ENCODE measurements at places on chromosomes 5 and 9.

DNA sequence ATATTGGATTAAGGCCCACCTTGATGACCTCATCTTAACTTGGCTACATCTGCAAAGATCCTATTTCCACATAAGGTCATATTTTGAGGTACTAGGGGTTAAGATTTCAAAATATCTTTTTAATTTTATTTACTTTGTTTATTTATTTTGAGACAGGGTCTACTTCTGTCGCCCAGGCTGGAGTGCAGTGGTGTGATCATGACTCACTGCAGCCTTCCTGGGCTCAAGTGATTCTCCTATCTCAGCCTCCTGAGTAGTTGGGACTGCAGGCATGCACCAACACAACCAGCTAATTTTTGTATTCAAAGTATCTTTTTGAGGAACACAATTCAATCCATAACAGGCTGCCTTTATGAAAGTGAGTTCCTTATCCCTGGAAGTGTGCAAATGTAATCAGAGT lies 212.3 kb downstream of the PALM2AKAP2 start:
- DNase-seq, result no peak

GRCh38 chr9:127977009-127977883 lies 3.5 kb downstream of the EEIG1 start:
- no peak for DNase-seq

DNA sequence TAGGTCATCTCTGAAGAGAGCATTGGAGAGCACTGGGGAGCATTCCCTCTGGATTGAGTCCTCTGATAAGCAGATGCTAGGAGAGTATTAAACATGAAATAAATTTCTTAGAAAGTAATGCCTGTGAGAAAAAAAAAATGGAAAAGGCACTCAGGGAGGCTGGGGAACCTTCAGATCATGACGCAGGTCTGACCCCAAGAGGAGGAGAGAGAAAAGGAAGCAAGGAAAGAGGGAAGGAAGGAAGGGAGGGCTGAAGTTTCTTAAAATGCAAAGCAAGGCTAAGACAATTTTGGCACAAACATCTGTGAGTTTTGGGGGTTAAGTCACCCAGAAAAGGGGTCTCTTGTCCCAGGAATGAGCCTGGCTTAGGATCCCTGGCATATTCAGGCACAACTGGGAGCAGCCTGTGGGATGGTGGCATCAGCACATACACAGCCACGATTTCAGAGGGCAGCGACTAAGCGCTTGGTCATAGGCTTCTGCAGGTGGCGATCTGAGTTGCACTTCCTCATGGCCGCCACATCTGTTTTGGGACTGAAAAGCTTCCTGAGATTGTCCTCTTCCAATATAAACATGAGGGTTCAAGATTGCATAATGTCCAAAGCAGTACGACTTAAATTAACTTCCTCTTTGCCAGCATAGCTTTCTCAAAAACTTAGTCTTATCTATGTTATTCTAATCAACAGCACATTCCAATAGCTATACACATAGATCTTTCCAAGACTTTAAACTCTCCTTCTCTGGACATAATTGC lies 692.7 kb downstream of the DNAH5 start:
- no peak for DNase-seq

- DNase-seq, result no peak
These were observed 1.4 kb downstream of the GPX3 start for GRCh38 chr5:151021746-151022145.

DNA sequence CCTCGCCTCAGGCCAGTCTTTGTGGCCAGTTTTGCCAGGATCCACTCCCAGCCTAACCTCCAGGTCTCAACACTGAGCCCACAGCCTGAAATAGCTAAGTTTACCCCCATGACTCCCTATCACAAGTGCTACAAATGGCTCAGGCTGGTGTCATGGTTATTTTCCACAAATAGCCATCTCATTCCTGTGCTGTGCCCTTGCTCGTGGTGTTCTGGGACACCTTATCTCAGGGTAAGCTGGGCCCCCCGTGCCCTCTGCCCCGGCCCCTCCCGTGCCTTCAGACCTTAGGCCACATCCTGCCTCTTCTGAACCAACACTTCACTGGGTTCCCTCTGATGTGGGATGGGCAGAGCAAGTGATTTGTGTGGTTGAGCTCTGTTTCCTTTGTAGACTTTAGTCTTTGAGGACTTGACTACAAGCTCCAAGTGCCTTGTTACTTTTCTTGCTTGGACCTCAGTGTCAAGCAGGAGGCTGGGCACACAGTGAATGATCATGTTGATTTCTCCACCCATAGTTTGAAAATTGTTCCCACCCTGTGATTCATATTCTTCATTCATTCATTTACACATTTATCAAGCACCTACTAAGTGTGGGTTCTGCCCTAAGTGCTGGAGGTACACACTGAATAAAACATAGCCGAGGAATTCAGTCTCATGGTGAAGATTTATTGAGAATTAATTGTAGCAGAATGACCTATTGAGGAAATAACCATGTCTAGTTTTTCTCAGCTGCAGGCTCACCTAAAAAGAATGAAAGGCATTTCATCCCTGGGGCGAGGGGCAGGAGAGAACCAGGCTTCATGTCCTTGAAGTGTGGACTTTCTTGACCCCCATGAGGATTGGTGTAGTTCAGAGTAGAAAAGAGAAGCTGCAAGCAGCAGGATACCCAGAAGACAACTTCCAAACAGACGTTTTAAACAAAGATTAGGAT lies 84.5 kb upstream of the CTNNA1 start:
- DNase-seq, result no peak

DNA sequence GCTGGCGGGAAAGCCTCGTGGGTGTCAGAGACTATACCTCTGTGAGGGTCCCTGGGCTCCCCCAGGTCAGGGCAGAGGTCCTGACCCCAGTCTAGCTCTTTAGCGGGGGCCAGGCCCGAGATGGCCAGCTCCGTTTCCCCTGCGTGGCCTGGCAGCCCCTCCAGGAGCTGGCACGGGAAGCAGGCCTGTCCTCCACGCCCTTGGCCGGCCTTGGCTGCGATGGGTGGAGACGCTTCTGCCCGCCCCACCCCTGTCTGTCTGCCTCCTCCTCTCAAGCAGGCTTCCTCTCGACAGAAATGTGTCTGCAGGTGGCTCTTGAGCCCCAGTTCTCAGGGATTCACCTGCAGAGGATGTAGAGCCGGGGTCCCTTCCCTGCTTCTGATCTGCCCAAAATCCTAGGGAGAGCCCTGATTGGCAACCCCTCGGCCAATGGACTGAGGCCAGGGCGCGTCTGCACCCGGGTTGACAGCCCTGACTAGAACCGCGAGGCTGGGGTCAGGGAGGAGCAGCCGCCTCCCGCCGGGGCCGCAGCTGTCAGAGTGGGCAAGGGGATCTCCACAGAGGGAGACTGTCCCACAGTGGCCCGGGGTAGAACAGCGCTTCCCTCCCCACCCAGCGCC lies 2.6 kb upstream of the GRIN1 start:
- DNase-seq, result no peak

DNA sequence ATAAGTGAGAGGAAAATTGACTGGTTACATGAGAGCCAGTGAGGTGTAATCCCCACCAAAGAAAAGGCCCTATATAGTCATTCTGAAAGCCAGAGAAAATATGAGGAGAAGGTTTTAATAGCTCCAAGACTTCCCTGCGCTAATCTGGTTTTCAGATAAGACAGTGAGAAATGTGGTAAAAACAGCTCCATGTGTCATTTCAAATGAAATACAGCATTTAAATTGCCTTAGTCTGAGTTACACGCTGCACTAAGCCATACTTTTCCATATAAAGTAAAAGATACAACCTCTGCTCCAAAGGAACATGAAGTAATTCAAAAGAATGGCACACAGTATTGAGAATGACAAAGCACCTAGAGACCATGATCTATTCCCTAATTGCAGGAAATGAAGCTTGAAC lies 378.0 kb upstream of the PDE4D start:
- no peak for DNase-seq

- DNase-seq, result no peak
These were observed 182.0 kb upstream of the WWC1 start for GRCh38 chr5:168109441-168109840.

GRCh38 chr9:18479405-18479804 lies 5.5 kb downstream of the ADAMTSL1 start:
- no peak for DNase-seq

GRCh38 chr5:173204185-173204979 lies 30.6 kb downstream of the NKX2-5 start:
- no peak for DNase-seq

GRCh38 chr5:174187481-174187880 lies 142.0 kb downstream of the NSG2 start:
- no peak for DNase-seq

DNA sequence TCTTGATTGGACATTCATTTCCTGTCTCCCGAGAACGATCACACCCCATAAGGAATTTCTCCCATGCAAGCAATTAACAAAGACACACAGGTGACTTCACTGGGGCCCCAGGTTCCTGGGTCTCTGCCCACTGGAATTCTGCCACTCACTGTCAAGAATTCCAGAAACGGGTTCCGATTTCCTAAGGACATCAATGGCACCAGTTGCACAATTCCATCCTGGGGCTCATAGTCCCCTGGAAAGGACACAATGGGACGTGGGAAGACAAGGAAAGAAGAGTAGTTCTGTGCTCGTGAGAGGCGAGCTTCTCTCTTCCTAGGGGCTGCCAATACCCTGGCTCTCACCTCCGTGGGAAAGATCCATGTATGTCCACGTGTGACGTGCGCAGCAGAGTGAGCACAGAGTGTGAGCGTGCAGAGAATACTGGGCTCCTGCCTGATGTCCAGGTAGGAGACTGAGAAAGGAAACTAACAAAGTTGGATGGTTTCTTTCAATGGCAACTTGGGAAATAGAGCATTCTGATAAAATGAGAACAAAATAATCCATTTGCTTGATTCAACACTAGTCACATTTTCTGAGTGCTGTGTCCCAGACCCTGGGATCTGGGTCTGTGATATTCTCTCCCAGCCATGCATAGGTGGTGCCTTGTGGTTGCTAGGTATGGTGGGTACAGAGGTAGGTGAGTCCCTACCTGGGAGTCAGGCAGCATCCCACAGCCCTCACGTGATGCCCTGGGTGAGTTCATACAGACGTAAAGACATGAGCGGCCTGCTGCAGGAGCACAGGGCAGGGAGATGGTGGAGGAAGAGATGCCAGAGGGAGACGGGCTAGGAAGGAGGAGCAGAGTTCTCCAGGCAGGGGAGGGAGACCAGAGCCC lies 159.8 kb downstream of the COL23A1 start:
- DNase-seq, result no peak

DNA sequence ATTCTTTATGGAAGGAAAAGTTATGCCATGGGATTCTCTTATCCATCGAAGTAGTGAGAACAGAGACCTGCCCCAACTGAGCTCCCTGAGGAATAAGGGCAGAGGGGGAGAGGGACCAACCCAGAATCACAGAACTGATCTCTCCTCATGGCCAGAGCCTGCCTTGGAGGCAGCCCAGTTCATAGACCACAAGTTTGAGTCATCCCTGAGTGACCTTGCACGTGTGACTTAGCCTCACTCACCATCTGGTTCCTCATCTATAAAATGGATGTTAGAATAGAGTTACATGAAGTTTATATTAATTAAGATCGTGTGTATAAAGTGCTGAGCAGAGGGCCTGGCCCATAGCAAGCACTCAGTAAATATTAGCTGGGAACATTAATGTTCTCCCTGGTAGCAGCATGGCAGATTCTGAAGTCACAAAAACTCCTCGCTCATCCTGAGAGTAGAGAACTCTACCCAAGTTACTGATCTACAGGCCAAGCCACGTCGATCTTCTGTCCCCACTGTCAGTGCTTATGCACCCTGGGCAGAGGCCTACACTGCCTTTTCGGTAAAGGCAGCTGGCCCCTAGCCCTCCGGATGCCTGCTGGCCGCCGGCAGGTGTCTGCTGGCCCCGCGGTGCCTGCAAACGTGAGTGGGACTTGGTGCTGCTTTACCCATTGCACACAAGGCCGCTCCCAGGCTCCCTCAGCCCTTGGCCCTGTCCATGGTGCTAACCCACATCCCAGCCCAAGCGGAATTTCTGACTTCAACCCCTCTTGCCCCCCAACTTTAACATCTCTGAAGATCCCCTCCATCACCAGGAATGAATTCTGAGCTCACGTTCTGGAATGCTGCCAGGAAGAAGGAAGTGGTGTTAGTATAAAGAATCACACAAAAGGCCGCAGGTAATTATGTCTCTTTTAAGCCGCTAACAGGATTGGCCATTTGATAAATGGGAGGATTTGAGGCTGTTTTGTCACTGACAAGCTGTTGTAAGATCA lies 61.1 kb upstream of the ARAP3 start:
- DNase-seq, result no peak

- DNase-seq, result no peak
These were observed 157.2 kb upstream of the DMRT1 start for GRCh38 chr9:684054-684890.

DNA sequence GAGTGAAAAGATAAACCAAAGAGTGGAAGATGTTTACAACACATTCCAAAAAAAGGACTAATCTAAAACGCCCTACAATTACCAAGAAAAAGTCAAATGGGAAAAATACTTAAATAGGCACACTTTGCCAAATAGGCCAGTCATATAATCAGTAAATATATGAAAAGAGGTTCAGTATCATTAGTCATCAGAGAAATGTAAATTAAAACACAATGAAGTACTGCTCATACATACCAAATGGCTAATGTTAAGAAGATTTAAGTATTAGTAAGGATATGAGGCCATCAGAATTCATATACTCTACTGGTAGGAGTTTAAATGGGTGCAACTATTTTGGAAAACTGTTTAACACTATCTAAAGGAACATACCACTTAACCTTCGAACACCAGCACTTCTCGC lies 47.6 kb downstream of the ZDHHC21 start:
- no peak for DNase-seq

DNA sequence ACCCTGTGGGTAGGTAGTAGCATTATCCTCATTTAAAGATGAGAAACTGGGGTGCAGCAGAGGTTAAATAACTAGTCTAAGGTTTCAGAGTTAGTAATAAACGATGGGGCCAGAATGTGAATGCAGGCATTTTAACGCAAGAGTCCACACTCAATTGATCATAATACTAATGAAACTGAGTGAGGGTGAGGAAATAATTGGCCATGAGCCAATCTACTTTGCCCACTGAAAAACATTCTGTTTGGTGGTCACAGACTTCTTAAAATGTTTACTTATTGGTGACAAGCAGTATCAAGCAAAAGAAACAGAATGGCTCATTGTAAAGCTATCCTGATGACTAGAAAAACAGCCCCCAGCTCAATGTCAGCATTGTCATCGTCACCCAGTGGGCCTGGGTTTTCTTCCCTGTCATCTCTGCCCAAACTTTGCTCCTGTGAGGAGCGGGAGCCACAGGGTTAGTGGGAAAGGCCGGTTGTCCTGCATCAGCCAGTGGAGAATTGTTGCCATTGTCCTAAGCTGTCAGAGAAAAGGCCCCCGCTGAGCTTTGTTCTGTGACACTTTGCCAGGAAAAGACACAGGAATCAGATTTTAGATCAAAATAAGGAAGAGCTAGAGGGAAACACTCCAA lies 77.3 kb upstream of the MAN2A1 start:
- DNase-seq, result no peak

GRCh38 chr5:141867139-141867538 lies 11.1 kb downstream of the PCDH1 start:
- DNase-seq, result no peak

GRCh38 chr5:166540156-166540555 lies 1751.3 kb upstream of the WWC1 start:
- DNase-seq, result no peak

GRCh38 chr9:121023064-121023463 lies 27.0 kb downstream of the C5 start:
- no peak for DNase-seq
